ENCODE measurements at places on chromosomes 6 and 20.

DNA sequence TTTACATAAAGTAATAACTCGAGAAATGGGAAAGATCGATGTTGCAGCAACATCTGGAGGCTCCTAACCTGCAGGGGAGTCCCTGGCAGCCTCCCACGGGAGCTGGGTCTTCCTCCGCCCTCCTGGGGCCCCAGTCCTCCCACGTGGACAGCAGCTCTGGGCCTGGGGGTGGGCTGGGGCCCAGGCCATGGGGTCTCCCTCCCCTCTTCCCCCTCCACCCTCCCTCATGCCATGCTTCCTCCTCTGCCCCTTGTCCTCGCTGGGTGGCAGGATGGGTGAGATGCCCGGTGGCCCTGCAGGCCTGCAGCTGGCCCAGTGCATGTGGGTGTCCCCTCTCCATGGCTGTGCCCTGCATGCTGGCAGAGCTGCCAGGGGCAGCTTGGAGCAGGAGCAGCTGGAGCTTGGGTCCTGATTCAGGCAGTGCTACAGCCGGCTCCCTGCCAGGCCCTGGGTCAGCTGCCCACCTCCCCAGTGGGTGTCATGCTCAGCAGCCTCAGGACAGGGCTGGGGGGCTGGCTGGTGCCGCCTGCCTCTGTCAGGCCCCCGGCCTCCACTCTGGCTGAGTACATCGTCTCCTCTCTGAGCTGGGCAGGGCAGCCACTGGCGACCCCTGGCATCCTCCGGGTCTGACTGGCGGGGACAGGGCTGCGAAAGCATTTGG is 48.9 kb upstream of the BHLHE23 start:
- DNase-seq = peak; percentile 66

DNA sequence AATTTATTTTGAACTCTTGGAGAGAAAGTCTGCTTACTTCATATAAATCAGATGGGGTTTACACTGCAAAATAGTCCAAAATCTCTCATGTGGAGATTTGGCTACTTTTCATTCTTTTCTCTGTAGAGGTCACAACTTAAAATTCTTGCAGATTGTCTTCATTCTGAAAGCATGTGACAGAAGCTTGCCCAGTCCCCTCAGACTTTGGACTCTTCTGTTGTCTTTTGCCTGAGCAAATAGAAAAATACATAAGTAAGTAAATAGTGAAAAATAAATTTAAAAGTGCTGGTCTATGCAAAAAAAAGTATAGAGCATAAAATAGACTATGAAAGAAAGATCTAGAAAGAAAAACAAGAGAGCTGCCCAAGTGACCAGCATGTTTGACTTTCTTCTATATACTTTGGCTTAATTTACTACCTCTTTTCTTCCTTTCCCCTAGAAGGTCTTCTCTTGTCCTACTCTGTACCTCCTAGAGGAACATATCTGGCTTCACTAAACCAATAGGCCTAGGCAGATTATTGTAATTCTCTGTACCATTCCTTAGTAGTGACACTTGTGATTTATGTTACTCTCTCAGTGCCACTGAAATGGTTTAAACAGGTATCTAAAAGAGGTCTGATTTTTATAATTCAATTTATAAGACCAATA is 260.9 kb downstream of the TENT5A start:
- DNase-seq = no peak

DNA sequence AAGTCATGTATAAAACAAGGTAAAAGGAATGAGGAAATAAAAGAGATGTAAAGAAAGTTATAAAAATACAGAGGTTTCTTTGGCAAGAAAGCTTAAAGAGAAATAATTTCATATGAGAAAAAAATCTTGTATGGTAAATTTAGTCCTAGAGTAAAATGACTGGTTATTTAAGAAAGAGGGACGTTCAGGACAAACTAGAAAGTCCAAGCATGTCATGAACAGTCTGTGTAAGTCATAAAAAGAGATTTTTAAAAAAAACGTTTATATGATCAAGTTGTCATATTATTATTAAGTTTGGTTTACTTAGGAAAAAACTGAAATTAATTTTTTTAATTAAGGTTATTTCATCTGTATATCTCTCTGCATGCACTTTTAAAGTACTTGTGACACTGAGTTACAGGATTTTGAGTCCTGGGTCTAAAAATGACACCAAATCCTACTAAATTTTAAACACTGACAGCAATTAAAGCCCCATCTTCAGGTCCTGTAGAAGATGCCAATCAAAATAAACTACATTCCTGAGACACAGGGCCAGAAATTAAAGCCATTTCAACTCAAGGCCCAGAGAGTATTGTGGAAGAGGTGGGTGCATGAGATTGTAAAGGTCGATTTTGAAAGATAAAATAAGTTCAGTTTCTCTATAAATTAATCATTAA is 62.4 kb downstream of the AGPAT4 start:
- no peak for DNase-seq

GRCh38 chr6:168099201-168100010 is 20.4 kb upstream of the FRMD1 start:
- no peak for DNase-seq

- DNase-seq = no peak
Observed at GRCh38 chr6:12715437-12715836, 1.1 kb upstream of the PHACTR1 start.

GRCh38 chr6:7228662-7229375 is 84.2 kb downstream of the SSR1 start:
- DNase-seq = no peak

DNA sequence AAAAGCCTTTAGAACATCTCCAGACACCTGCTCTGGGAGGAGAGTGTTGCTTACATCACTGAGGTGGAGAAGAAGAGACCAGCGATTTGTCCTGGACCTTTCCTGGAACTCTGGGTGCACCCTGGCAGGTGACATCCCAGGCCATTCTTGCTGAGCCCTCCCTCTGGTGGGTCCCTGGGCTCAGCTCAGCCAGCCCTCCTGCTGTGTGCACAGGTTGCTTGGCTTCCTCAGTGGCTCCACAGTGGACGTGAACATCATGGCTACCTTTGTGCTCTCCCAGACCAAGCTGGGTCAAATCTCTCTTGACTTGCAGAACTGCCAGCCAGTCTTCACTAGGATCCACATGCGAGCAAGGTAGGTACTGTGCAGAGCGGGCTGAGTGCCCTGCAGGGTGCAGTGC is 19.9 kb upstream of the BPIFA2 start:
- DNase-seq = peak; percentile 33

GRCh38 chr20:54091120-54091480 is 20.7 kb upstream of the BCAS1 start:
- DNase-seq = no peak

DNA sequence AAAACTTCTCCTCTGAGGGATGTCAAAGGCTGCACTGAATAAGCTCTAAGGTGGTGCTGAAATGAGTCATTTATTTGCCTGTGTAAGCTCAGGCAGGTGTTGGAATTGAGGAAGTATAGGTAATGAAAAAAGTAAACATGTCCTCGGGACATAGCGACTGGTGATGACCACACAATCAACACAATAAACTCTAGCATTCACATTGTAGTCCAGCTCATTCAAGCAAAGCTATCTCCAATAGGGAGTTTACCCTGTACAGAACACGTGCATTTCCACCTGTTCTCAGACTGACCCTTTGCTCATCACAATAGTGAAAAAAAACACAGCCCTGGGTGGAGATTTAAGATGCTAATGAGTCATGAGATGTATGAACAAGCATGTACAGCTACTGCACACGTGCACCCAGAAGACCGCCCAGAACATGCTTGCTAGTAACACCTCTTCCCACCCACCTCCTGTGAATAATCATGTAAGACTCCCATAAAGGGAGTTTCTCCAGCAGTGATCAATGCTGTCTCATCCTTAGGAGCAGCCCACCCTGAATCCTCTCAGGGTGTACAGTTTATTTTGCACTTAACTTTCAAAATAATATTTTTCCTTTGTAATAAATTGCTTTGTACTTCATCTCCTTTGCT is 33.0 kb upstream of the POU5F1 start:
- DNase-seq = no peak

DNA sequence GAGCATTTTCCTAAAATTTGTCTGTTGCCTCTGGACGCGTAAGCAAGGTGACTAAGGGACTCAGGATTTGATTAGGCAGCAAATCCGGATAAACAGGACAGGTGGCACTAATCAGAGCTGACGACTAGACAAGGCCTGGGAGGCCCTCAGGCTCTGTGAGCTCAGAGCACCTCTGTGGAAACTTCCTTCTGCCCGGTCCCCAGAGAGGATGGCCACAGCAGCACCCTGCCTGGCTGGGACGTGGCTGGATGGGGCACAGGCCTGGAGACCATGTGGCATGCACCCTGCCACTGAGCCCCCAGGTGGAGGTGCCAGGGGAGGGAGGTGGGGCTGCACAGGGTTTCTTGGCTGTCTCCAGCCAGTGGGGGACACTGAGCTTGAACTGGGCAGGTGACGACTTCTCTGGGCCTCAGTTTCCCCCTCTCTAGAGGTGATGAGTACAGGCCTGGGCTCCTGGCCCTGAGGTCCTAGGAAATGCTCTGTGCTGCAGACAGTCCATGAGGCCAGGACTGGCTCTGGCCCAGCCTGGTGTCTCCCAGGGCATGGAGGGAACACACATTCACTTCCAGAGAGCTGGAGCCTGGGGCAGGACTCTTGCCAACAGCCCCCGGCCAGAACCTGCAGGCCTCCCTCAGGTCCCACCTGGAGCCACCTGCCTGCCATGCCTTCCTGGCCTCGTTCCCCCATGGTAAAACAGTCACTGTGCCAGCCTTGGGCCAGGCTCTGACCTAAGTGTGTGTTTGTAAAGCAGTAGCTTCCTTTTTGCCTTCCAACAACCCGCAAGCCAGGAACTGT is 39.6 kb upstream of the STX16 start:
- DNase-seq = no peak

GRCh38 chr6:151389618-151390275 is 1.6 kb downstream of the ZBTB2 start:
- peak; percentile 84 for DNase-seq

All from cardiac septum (tissue), 1 donor.